GM23248 (cell line): ENCODE measurements at places on chromosomes 6 and 20. TPM values are rescaled to one million over a fixed set of nuclear protein-coding genes. Genes with fewer than 3 reads are reported as not detected.

DNA sequence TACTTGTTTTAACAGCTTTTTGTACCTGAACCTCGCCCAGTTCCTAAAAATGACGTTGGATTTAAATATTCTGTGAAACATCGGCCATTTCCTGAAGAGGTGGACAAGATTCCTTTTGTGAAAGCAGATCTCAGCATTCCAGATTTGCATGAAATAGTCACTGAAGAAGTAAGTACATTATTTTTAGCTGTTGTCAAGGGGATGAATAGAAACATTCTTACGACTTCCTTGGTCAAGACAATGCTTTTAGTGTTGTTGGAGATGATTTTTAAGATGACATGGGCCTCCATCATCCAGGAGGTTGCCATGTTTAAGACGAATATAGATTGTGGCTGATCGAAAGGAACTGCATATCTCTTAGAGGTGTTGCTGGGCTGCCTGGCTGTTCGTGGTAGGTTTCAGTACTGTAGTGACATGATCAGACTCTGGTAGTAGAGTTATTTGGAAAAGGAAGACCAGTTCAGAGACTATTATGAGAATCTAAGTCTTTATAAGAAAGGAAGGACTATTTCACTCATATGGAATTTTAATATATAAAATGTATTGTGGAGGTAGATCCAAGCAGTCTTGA lies 29.9 kb upstream of the ADIG start:
- H3K4me3 ChIP-seq, result no peak overlapping the region
- peaks cover 73% of the 10 kb centered on the region for H3K36me3 ChIP-seq
- no peak overlapping the region for H3K27ac ChIP-seq
- H3K4me1 ChIP-seq, result no peaks in the 10 kb centered on the region

GRCh38 chr6:14622909-14623505 lies 505.4 kb downstream of the CD83 start:
- DNase-seq, result no peak
- no peak overlapping the region for H3K4me3 ChIP-seq
- H3K27me3 ChIP-seq, result no peaks in the 10 kb centered on the region
- peaks cover 6% of the 10 kb centered on the region; the same call in 1 of the 2 replicates for H3K4me1 ChIP-seq
- H3K36me3 ChIP-seq, result no peaks in the 10 kb centered on the region
- no peak overlapping the region for H3K27ac ChIP-seq

DNA sequence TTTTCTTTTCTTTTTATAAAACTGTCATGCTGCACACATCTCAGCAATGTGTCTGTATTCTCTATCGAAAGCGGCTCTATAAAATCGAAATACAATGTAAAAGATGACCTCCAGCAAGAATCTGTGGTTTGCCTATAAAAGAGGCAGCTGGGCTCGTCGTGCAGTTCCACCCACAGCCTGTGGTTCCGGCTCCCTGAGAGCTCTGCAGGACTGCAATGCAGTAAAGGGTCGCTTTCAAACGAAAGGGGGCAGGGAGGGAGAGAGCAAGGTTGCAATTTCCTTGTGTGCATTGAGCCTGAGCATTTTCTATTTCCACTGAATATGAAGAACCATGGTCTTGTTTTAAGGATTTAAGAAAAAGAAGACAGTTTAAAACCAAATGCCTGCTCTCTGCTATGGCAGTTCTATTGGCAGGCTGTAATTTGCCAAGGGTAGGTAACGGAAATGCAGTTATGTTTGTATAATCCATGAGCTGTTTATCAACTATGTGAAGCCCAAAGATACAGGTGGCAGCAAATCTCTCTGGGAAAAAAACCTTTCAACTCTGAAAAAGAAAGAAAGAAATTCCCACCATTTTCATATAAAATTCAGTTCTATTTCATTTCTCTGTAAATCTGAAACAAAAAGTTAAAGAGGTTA lies 236.5 kb downstream of the HACE1 start:
- H3K27me3 ChIP-seq, result 0 out of 2 replicates have a peak, but pooled peaks cover 3% of the 10 kb centered on the region
- no peaks in the 10 kb centered on the region for H3K4me1 ChIP-seq
- H3K27ac ChIP-seq, result no peak overlapping the region
- H3K36me3 ChIP-seq, result no peaks in the 10 kb centered on the region
- no peak overlapping the region for H3K4me3 ChIP-seq

TPBG gene
- total RNA-seq, result 153 and 174 TPM in 2 replicates

DNA sequence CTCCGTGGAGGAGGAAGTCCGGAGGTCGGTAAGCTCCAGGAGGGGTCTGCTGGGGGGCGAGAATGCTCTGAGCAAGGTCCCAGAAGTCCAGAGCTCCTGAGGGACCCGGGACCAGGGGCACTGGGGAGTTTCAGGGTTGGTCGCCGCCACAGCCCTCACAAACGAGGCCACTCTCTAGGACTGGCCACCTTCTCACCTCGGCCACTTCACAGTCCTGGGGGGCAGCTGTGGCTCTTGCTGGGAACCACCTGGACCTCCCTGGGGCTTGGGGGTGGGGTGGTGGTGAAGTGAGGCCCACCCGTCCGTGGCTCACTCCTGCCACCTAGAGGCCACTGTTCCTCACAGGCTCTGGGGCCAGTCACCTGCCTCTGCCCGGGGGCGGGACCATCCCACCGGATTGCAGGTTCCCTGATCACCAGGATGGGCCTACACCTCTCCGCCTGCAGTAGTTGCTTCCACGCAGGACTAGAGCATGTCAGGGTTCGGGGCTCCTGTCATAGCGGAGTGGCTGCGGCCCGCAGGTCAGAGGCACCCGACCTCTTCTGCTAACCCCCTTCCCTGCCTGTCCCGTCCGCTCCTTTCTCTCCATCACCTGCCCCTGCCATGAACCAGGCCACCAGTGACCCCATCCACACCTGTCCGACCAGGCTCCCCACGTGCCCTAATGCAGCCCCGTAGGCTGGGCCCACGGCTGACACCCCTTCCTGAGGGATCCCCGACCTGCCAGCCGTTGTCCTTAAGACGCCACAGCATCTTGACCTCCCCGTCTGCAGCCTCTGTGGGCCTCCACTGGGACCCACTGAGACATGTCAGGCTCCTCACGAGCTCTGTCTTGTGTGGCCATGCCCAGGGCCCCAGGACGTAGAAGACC lies 5.1 kb upstream of the TCEA2 start:
- no peaks in the 10 kb centered on the region for H3K27me3 ChIP-seq
- no peak overlapping the region for H3K27ac ChIP-seq
- peak; percentile 69 for DNase-seq
- H3K4me1 ChIP-seq, result 0 out of 2 replicates have a peak, but pooled peaks cover 5% of the 10 kb centered on the region
- no peak overlapping the region for H3K4me3 ChIP-seq
- H3K36me3 ChIP-seq, result no peaks in the 10 kb centered on the region

GRCh38 chr6:9086331-9086730 lies 651.0 kb upstream of the SLC35B3 start:
- no peaks in the 10 kb centered on the region for H3K27me3 ChIP-seq
- H3K4me1 ChIP-seq, result no peaks in the 10 kb centered on the region
- no peak overlapping the region for H3K27ac ChIP-seq
- no peak overlapping the region for H3K4me3 ChIP-seq

DNA sequence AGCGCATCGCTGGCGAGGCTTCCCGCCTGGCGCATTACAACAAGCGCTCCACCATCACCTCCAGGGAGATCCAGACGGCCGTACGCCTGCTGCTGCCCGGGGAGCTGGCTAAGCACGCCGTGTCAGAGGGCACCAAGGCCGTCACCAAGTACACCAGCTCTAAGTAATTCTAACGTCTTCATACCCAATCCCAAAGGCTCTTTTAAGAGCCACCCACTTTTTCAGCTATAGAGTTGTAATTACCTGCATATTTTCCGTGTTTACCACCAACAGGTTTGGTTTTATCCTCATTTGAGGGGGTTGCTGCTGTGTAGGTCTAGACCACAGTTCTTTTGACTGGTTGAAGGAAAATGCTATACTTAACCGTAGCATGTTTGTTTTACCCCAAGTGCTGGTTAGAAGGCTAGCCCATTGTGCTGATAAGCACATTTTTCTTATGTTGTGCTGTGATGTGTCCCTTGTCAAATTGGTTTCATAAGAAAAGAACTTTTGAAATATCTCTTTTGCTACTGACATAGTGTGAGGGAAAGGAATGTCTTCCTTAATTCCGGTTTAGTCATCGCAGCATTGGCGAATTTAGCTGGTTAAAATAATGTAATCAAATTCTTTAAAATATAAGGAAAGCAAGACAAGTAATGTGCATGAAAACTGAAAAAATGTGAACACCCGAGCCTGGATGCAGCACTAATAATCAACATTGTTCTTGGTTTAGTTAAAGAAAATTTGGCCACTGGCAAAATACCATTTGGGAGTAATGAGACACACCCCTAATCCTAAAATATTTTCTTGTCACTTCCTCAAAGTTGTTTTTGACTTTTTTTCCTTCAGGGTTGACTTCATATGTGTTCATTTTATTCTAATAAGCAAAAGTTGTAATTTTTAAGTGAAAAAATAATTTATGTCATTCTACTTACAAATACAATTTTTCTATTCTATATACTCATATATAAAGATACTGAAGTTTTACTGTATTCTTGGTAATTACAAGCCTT lies 112.8 kb downstream of the HFE start:
- H3K4me1 ChIP-seq, result 0 out of 2 replicates have a peak, but pooled peaks cover 6% of the 10 kb centered on the region
- H3K27me3 ChIP-seq, result no peaks in the 10 kb centered on the region
- H3K4me3 ChIP-seq, result peak overlapping the region; percentile 75
- H3K36me3 ChIP-seq, result no peaks in the 10 kb centered on the region
- peak; percentile 39 for DNase-seq

GRCh38 chr6:80336911-80337310 lies 230.4 kb downstream of the BCKDHB start:
- peaks cover 12% of the 10 kb centered on the region for H3K4me1 ChIP-seq
- peak; percentile 28 for DNase-seq
- no peak overlapping the region for H3K27ac ChIP-seq
- H3K27me3 ChIP-seq, result no peaks in the 10 kb centered on the region
- no peaks in the 10 kb centered on the region for H3K36me3 ChIP-seq

DNA sequence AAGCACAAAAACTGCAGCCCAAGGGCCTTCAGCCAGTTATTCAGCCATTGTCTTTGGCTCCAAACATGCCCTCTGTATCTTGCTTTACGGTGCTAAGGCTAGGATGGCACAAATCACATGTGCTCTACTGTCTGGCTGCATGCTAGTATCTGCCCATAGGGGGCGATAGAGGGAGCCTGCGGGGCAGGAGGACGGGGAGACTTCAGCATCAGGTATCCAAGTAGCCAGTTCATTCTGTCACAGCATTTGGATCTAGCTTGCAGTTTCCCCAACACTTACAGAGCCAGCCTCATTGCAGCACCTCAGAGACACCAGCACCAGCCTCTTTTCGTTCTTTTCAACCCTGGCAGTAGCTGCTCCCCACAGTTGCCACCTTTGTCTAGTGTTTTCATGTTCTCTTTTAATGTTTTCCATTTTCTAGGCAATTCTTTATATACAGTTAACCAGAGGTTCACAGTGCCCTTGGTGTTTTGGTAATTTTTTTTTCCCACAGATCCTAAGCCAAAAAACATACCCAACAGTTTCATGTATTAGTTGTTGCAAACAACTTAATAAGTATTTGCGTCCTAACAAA lies 705.9 kb downstream of the PTPRT start:
- no peak for DNase-seq
- no peak overlapping the region for H3K27ac ChIP-seq
- H3K36me3 ChIP-seq, result no peaks in the 10 kb centered on the region
- H3K4me1 ChIP-seq, result no peaks in the 10 kb centered on the region
- H3K4me3 ChIP-seq, result no peak overlapping the region

DNA sequence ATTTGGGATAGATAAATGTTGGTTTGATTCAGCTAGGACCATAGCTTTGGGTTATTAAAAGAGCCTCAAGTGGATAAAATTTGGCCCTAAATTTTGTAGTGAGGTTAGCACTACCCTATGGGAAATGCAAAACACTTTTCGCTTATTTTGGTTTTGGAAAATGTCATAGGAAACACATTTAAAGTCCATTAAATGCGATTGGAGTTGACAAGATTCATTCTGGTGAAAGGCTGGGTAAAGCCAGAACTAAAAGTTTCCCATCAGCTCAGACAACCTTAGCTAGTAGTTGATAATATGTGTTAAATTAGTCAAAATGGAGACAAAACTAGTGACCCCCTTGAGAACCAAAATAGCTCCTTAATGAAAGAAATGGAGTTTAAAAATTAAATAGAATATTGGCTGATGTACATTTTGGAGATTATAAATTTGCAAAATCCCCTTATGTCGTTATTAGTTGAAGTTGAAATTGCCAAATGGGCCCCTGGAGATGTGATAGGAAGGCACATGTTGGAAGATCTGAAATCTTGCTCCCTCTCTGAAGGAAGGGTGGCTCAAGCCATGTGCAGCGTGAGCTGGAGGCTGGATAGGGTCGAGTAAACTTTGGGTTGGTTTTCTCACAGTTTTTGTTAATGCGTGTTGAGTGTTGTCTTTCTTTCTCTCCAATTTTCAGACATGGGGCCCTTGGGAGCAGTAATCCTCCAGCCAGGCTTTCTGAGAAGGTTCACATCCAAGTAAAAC lies 72.8 kb downstream of the CD83 start:
- no peaks in the 10 kb centered on the region for H3K4me1 ChIP-seq
- no peak overlapping the region for H3K27ac ChIP-seq
- no peaks in the 10 kb centered on the region; the same call in 1 of the 2 replicates for H3K27me3 ChIP-seq
- no peaks in the 10 kb centered on the region for H3K36me3 ChIP-seq
- H3K4me3 ChIP-seq, result no peak overlapping the region

MOG gene
- total RNA-seq, result not detected in 2 replicates

LRRC73 gene
- total RNA-seq, result 0.89 and 1.6 TPM in 2 replicates

ATP9A gene
- 14.2 and 15.9 TPM in 2 replicates for total RNA-seq

- no peak overlapping the region for H3K4me3 ChIP-seq
- H3K27me3 ChIP-seq, result no peaks in the 10 kb centered on the region
- no peaks in the 10 kb centered on the region for H3K36me3 ChIP-seq
- no peak for DNase-seq
- H3K4me1 ChIP-seq, result no peaks in the 10 kb centered on the region
Measured at GRCh38 chr6:67887747-67888545, 747.1 kb upstream of the ADGRB3 start.

GRCh38 chr6:134249239-134249758 lies 68.6 kb downstream of the SGK1 start:
- no peak for DNase-seq
- H3K27ac ChIP-seq, result no peak overlapping the region
- peaks cover 14% of the 10 kb centered on the region; the same call in 1 of the 2 replicates for H3K4me1 ChIP-seq
- H3K4me3 ChIP-seq, result no peak overlapping the region
- H3K27me3 ChIP-seq, result no peaks in the 10 kb centered on the region

DNA sequence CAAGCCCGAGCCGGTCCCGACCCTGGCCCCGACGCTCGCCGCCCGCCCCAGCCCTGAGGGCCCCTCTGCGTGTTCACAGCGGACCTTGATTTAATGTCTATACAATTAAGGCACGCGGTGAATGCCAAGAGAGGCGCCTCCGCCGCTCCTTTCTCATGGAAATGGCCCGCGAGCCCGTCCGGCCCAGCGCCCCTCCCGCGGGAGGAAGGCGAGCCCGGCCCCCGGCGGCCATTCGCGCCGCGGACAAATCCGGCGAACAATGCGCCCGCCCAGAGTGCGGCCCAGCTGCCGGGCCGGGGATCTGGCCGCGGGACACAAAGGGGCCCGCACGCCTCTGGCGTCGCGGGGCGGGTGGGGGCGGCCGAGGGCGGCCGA lies 37.5 kb downstream of the YTHDF1 start:
- H3K36me3 ChIP-seq, result no peaks in the 10 kb centered on the region
- no peaks in the 10 kb centered on the region for H3K4me1 ChIP-seq
- no peak for DNase-seq
- H3K4me3 ChIP-seq, result no peak overlapping the region
- H3K27me3 ChIP-seq, result peaks cover 55% of the 10 kb centered on the region
- no peak overlapping the region for H3K27ac ChIP-seq

TRIM31 gene
- not detected in 2 replicates for total RNA-seq

- no peaks in the 10 kb centered on the region for H3K4me1 ChIP-seq
- no peak overlapping the region for H3K4me3 ChIP-seq
- H3K36me3 ChIP-seq, result no peaks in the 10 kb centered on the region
Measured at GRCh38 chr20:62336329-62336728, 30.8 kb downstream of the LAMA5 start.
